ENCODE measurements at places on chromosomes 12 and 14. TPM values are rescaled to one million over a fixed set of nuclear protein-coding genes. Genes with fewer than 3 reads are reported as not detected.

Gene LMNTD1
- not detected for total RNA-seq

Gene SLCO1C1
- total RNA-seq = 0.94 TPM

Gene B4GALNT1
- total RNA-seq = 5.6 TPM

Gene OR10A7
- total RNA-seq = not detected

Gene NGB
- not detected for total RNA-seq

- DNase-seq = no peak
Observed at GRCh38 chr14:68841016-68841809, 48.3 kb upstream of the ZFP36L1 start.

- no peak for DNase-seq
Observed at GRCh38 chr12:27751386-27752047, 28.5 kb upstream of the KLHL42 start.

DNA sequence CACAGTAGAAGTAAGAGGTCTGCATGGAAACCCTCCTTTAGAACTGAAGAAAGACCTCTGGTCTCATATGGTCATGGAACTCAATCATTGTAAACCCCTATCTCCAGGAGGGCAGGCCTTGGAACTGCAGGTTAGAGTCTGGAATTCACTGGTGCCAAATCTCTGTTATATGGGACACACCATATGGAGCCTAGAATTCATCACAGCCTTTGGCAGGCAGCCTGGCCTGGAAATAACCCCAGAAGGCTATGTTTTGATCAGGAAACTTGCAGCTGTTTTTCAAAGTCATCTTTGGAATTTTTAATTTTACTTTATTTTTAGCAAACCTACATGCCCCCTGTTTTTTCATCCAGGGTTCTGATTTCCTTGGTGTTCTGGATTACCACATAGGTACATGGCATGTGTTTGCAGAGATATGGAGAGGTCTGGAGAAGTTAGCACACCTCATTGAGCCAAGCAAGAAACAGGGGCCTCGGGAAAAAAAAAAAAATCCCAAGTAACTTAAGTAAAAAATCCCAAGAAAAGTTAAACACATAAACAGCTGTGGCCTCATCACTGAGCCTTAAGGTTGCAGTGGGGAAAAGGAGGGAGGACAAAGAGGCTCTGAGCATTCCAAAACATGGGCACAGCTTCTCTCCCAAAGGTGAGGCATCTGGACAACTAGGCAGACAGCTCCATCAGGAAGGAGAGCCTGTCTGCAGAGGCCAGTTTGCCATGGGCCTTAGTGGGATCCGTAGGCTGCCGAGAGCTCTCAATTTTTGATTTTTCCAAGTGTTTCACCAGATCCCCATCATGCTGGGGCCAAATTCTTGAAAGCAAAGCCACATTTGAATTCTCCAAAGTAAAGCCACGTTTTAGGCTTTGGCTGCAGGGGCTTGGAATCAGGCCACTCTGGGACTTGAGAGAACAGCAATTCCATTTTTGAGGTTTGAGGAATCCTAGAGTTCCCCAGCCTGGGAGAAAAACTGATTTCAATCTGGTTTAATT lies 339.6 kb upstream of the TBX3 start:
- DNase-seq = peak; percentile 51

DNA sequence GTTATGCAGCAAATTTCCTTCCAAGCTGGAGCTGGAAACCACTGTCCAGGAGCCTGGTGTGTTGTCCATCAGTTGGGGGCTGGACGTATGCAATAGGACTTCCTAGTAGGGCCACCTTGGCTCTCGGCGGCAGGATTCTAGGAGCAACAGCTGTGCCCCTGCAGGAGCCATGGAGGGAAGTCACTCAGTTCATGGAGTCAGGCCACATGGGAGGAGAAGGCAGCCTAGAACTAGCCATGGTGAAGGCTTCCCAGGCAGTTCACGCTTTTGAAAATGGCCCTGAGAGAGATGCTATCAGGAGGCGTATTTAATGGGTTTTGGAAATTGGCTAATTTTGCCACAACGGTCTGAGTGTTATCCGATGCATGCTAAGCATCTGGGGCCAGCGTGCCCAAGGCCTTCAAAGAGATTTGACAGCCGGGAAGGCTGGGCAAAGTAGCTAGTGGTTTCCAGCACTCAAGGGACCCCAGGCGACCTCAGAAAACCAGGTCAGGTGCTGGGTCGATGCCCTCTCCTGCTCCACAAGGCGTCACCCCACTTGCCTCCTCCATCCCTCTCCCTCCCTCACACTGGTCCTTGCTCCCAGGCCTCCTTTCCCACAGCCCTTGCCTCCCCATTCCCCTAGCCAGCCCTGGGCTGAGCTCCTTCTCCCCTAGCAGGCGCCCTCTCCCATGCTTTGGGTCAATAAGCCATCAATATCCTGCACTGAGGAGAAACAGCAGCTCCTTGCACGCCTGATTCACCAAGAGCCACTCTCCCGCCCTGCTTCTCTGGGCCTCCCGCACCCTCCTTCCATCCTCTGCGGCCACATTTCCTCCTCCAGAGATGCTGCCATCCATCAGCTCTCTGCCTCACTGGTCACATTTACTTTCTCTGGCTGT lies 30.9 kb upstream of the SYNDIG1L start:
- no peak for DNase-seq

- DNase-seq = no peak
Observed at GRCh38 chr12:49813131-49813530, 15.1 kb downstream of the NCKAP5L start.

- no peak for DNase-seq
Observed at GRCh38 chr12:75840994-75841355, 190.6 kb downstream of the PHLDA1 start.

DNA sequence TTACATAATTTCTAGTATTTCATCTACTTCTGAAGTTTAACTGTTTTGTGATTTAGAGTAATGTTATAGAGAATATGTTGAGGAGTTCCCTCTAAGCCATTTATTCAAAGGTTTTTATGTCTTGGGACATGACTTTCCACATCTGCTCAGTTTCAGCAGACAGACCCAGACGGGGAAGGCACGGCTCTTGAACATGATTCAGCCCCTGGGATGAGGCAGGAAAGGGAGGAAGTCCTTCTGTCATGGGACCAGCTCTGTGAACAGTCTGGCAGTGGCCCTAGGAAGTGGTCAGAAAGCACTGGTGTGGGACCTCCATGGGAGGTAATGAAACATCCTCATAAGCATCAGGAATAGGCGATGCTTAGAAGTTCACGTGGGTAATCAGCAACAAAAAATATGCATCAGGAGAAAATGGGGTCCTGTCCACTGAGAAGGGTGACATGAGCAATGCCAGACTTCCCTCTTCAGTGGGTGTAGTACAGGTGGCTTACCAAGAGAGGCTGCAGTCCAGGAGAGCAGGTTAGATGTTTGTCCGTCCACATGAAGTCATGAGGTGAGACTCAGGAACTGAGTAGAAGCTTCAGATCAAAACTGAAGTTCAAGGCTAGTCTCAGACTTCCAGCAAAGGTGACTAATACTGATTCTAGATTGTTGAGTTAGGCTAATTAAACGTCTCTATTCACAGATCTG lies 248.5 kb downstream of the IPO8 start:
- DNase-seq = no peak

- DNase-seq = no peak
Observed at GRCh38 chr14:96352708-96353107, 10.4 kb downstream of the ATG2B start.
